Large intestine (tissue), 12 donors: ENCODE measurements at places on chromosomes 3 and 15. TPM values are rescaled to one million over a fixed set of nuclear protein-coding genes. Genes with fewer than 3 reads are reported as not detected.

Gene SCAANT1
- 1.8 TPM for polyA plus RNA-seq

Gene GPD1L
- 17.5 TPM for polyA plus RNA-seq

Gene LMAN1L
- not detected for polyA plus RNA-seq

Gene ZIC4
- not detected for polyA plus RNA-seq

Gene EFCAB12
- 1.5 TPM for polyA plus RNA-seq

Gene PIF1
- polyA plus RNA-seq: 7.2 TPM

Gene MB21D2
- polyA plus RNA-seq: 18.3 TPM

Gene GATA2
- polyA plus RNA-seq: 1.9 TPM

Gene FEZF2
- not detected for polyA plus RNA-seq

Gene CDHR4
- polyA plus RNA-seq: 0.10 TPM

Gene CCR4
- polyA plus RNA-seq: 0.37 TPM

Gene PLOD2
- 92.2 TPM for polyA plus RNA-seq

Gene TIPARP
- polyA plus RNA-seq: 17.4 TPM

Gene PLS1
- 44.2 TPM for polyA plus RNA-seq

Gene DISP2
- polyA plus RNA-seq: 4.6 TPM

Gene TMEM212
- polyA plus RNA-seq: not detected

Gene MUC4
- 4.4 TPM for polyA plus RNA-seq

Gene ADAMTS9
- polyA plus RNA-seq: 15.4 TPM

Gene C3orf33
- polyA plus RNA-seq: 12.5 TPM

Gene CACNA2D2
- polyA plus RNA-seq: 7.5 TPM

Gene PLSCR4
- polyA plus RNA-seq: 38.8 TPM

Gene NPAP1
- 0.36 TPM for polyA plus RNA-seq

Gene CACNA1D
- 58.2 TPM for polyA plus RNA-seq

Gene CCDC66
- polyA plus RNA-seq: 24.5 TPM

Gene UROC1
- polyA plus RNA-seq: 0.06 TPM

Gene CCDC39
- polyA plus RNA-seq: not detected

Gene OR5H6
- polyA plus RNA-seq: not detected

Gene HGD
- 28.7 TPM for polyA plus RNA-seq

Gene GXYLT2
- 3.1 TPM for polyA plus RNA-seq

Gene SLC24A5
- not detected for polyA plus RNA-seq

Gene GOLGA6L2
- not detected for polyA plus RNA-seq

Gene GCNT3
- polyA plus RNA-seq: 16.3 TPM

Gene MKRN3
- 0.91 TPM for polyA plus RNA-seq

Gene PLA2G4E
- polyA plus RNA-seq: 0.43 TPM

Gene AHSG
- 1.8 TPM for polyA plus RNA-seq

Gene CNTN4
- polyA plus RNA-seq: 9.3 TPM

Gene ACAN
- polyA plus RNA-seq: 0.16 TPM

Gene PRSS50
- polyA plus RNA-seq: 3.1 TPM

Gene TMEM266
- 1.3 TPM for polyA plus RNA-seq

Gene GOLGA6L4
- polyA plus RNA-seq: 8.2 TPM

Gene CASR
- 1.9 TPM for polyA plus RNA-seq

Gene GOLGA6B
- 0.07 TPM for polyA plus RNA-seq

Gene DCBLD2
- 15.7 TPM for polyA plus RNA-seq

Gene CRTAP
- 114 TPM for polyA plus RNA-seq

Gene CEP70
- 17.8 TPM for polyA plus RNA-seq

Gene GRIP2
- polyA plus RNA-seq: 1.1 TPM

Gene ECE2
- polyA plus RNA-seq: 1.4 TPM

Gene FAM43A
- polyA plus RNA-seq: 5.1 TPM

Gene CFAP100
- 0.45 TPM for polyA plus RNA-seq

Gene SLC6A6
- polyA plus RNA-seq: 16.4 TPM

Gene GOLGA8K
- polyA plus RNA-seq: 1.6 TPM

Gene PLA2G4D
- 0.06 TPM for polyA plus RNA-seq

Gene IL17RE
- 60.9 TPM for polyA plus RNA-seq

Gene MFAP1
- 37.1 TPM for polyA plus RNA-seq

Gene SOX2
- polyA plus RNA-seq: 1.8 TPM
